Amniotic stem cell (primary cell): ENCODE measurements at places on chromosomes 1 and 21.

DNA sequence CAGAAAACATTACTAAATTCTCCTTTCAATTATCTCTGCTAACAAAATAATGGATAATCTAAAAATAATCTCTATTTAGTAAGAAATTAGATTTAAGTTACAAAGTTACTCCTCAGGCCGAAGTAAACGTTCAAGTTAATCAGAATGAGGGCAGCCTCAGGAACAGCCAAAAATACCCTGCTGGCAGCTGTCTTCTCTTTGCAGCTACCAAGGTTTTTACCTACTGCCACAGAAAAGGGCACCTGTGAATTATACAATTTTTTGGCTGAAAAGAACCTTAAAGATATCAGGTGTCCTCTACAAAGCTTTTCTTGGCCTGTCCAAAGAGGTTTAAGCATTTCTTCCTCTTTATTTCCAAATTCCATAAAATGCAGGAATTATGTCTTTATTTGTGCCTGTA is 84.4 kb downstream of the AKT3 start:
- no peak for DNase-seq

GRCh38 chr1:65939191-65939590 is 146.5 kb downstream of the PDE4B start:
- DNase-seq, result no peak

GRCh38 chr1:37940299-37940947 is 6.4 kb downstream of the INPP5B start:
- no peak for DNase-seq

GRCh38 chr1:228849011-228849541 is 113.8 kb downstream of the RHOU start:
- no peak for DNase-seq

DNA sequence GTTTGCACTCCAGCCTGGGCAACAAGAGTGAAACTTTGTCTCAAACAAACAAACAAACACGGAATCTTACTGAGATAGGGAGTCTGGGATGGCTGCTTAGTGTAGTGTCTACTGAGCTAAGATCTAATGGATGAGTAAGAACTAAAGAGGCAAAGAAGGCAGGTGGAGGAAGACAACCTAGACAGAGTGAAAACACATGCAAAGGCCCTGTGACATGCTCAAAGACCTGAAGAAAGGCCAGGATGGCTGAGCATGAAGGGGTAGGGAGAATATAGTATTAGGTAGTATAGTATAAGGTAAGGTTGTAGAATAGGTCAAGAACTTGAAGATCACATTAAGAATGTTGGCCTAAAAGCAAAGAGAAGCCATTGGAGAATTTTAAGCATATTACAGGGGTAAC is 49.1 kb downstream of the MAP3K7CL start:
- DNase-seq, result no peak

DNA sequence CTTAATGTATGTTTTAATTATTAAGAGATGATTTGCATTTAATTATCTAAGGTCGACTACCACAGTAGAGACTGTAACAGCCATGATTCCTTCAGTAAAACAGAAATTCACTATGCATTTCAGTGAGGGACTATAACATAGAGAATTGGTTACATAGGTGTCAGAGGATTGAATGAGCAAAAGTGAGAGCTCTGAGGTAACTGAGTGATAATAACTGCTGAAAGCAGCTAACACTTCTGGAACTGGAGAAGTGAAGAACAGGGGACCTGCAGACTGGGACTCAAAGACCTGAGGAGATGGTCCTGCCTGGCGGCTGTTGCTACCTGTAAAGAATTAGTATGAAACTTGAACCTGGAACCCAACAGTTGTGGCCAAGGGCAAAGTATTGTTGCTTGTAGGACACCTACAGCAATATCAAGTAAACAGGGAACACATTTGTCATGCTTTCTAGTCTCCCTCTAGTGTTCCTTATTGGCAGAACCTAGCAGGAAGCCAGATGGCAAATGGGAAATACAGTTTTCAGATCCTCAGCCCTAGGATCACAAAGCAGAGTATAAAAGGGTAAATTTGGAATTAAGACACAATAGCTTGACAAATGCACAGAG is 110.6 kb downstream of the HS2ST1 start:
- no peak for DNase-seq

DNA sequence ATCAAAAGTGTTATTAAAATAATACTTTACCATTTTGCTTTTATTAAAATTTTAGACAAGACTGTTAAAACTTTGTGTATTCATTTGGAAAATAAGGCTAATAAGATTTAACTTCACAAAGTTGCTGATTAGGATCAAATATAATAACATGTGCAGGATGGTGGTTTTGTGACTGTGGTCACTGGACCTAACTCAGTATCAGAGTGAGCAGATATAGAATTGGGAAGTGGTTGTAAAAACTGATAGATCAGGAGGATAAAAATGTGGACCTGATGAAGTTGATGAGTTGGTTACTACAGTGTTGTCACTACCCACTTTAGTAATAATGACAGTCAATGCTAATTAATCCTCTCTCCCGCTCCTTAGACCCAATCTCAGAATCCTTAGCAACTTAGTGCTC is 186.4 kb downstream of the AKT3 start:
- no peak for DNase-seq
